ENCODE measurements at places on chromosomes 7 and 10.

DNA sequence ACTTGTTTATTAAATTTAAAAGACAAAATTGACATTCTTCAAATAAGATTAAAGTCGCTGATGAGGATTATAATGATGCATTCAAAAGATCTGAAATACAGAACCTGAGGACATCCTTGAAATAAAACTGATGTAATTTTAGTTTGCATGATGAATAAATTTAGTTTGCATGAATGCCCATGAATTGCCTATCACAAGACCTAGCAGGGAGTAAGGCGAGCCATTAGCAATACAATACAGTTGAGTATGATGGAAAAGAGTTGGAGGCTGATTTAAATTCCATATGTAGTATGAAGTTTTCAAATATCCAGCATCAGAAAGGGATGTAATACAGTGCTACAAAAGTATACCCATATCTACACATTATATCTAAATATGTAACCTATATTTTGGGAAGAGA lies 321.3 kb downstream of the CACNA2D1 start:
- DNase-seq = no peak

GRCh38 chr10:1572519-1573333 lies 164.6 kb downstream of the ADARB2 start:
- no peak for DNase-seq

DNA sequence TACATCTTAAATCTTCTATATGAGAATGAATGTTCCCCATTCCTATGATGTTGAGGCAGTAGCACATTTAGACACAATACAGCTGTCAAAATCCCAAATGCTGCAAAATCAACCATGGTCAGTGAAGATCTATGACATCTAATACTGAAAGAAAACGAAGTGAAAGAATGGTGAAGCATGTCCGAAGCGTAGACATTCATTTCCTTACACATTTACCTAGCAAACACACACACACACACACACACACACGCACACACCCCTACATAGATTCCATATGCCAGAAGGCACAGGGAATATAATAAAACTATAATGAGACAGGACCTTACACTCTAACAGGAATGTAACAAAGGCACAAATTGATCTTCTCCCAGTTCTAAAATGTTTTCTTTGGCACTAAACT lies 32.5 kb downstream of the CCDC6 start:
- DNase-seq = no peak

GRCh38 chr7:54782314-54782713 lies 23.3 kb upstream of the SEC61G start:
- DNase-seq = no peak

DNA sequence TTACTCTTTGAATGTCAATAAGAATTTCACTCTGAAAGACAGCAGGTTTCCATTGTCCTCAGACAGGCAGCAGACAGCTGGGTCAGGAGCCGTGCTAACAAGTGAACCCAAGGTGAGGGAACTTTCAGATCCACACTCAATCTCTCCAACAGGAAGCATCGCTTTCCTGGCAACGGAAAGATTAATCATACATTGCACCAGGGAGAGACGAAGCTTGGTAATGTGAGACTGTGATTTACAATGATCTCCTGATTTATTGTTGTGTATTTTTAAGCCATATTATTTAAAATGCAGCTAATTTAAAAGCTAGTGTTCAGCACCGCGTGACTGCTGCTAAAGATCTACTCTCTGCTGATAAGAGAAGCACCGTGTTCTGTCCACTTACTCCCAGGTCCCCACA lies 17.5 kb upstream of the NOM1 start:
- DNase-seq = no peak

GRCh38 chr10:68261132-68261856 lies 29.4 kb upstream of the ATOH7 start:
- DNase-seq = no peak
